ENCODE measurements at places on chromosomes 16 and 17. TPM values are rescaled to one million over a fixed set of nuclear protein-coding genes. Genes with fewer than 3 reads are reported as not detected.

Gene OMG
- 351 TPM for polyA plus RNA-seq

Gene CHST5
- 0.14 TPM for polyA plus RNA-seq

Gene GLTPD2
- polyA plus RNA-seq, result not detected

Gene CNGB1
- polyA plus RNA-seq, result not detected

Gene UNC45B
- not detected for polyA plus RNA-seq

Gene FSCN2
- not detected for polyA plus RNA-seq

Gene GLIS2
- 0.08 TPM for polyA plus RNA-seq

Gene TSPAN10
- 0.94 TPM for polyA plus RNA-seq

Gene KRTAP3-2
- polyA plus RNA-seq, result not detected

Gene FNDC8
- polyA plus RNA-seq, result not detected

Gene SENP3
- 3.2 TPM for polyA plus RNA-seq

Gene MYL11
- not detected for polyA plus RNA-seq

Gene CPPED1
- 6.4 TPM for polyA plus RNA-seq
